T-helper 2 cell (primary cell): ENCODE measurements at places on chromosomes 16 and 17.
A peak's percentile ranks its signal among the peaks of the same experiment; 100 is the strongest.

DNA sequence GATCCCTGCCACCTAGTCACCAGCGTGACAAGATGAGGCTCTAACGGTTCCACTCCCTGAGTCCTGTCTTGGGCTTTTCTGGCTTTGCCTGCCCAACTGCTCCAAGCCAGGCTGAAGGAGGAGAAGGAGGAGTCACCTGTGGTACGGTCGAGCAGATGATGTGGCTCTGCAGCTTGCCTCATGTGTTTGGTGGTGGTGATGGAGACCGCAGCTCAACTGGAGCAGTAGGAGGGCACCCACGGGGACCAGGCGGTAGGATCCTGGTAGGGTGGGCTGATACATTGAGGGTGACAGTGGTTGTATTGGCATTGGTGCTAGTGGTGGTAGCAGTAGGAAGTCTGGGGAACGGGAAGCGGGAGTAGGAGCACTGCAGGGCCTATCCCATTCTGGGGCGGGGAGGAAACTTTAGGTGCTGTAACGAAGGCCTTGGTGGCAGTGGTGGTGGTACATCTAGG lies 202.8 kb upstream of the WSB1 start:
- no peak for DNase-seq

DNA sequence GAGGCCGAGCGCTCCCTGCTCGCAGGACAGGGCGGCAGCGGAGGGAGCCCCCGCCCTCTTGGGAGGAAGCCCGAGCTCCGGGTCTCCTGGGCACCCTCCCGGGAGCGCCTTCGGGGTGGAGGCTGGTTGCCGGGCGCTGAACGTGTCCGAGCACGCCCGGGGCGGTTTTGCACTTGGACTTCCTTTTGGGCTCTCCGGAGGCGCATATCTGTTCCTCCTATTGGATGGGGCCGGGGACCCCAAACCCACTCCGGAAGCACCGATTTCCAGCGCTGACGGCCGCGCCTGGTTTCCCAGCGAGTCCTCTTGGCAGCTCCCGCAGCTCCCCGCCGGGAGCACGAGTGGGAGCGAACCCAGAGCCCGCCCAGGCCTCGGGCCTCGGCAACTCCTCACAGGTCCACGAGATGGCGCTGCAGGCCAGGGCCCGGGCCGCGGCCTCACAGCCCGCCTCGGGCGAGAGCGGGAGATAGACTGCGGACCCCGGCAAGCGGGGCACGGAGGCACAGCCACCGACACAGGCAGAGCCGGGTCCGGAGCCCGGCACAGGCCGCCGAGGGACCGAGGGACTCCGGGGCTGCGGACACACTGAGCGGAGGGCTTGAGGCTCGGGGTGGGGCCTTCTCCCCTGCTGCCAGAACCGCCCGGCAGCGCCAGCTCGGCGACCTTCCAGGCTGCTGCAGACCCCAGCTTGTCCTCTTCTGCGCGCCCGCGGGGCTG lies 12.7 kb downstream of the TBX2 start:
- peak; percentile 59 for DNase-seq

DNA sequence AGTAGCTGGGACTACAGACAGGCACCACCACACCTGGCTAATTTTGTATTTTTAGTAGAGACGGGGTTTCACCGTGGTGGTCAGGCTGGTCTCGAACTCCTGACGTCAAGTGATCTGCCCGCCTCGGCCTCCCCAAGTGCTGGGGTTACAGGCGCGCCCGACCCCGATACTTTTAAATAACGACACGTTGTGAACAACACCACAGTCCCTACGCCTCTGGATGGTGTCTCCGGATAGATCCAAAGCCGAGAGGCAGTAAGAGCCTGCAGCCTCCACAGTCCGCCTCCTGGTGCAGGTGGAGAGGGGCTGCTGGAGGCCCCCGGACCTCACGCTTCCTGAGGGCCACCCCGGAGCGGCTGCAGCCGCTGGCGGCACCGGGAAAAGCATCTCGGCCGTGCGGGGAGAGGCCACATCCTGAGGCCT lies 741 bp upstream of the TLCD3A start:
- no peak for DNase-seq

- no peak for DNase-seq
Observed at GRCh38 chr16:88499292-88499691, 46.2 kb downstream of the ZFPM1 start.

- no peak for DNase-seq
Observed at GRCh38 chr17:32158870-32159585, 16.7 kb downstream of the RHOT1 start.
